Astrocyte of the hippocampus (primary cell): ENCODE measurements at places on chromosomes 1 and 21.

DNA sequence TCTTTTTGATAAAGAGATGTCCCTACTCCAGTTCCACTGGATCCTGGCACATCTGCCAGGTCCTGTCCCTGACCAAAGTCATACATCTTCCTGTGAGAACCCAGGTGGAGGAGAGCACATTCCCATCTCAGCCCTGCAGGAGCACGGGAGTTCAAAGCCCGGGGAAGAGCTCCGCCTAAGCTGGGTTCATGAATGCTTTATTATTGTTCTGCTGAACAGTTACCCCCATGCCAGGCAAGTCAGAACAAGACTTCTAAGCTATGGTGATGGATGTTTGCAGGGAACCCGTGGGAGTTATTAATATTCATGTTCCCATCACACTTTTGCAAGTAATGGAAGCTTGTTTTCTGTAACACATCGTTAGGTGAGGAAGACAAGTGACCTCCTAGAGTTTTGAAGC, 62.9 kb downstream of the SEC16B start:
- no peak for DNase-seq

DNA sequence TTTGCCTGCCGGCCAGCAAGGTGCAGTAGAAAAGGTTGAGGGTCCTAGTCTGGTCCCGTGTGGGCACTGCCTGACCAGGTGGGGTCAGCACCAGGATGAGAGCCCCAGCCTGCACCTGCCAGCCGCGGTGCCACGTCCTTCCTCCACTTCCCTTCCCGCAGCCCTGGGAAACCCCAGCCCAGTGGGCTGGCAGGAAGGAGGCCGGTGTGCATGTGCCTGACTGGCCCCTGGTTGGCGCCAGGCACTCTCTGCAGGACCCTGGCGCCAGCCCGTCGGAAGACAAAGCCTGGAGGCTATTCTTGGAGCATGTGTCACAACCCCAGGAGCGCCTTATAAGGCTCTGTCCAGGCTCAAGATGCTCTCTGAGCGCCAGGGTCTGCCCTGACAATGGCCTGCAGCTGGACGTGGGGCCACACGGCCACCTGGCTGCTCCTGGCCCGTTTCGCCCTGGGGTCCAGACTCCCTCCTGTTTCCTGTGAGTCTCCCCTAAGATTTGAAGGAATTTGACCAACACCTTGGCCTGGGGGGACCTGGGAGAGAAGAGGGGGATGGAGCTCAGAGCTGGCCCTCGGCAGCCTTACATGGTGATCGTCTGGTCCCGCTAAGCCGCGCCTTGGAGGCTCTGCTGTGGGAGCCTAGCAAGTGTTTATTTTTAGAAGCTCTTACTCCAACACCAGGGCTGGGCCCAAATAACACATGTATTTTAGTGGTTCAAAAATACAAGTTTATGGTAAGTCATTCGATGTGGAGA, 31.9 kb upstream of the POFUT2 start:
- peak; percentile 66 for DNase-seq

- no peak for DNase-seq
These were observed 52.5 kb downstream of the CDC14A start for GRCh38 chr1:100404821-100405220.

- DNase-seq, result no peak
These were observed 63.9 kb upstream of the EFHD2 start for GRCh38 chr1:15345705-15346345.

- DNase-seq, result no peak
These were observed 6.0 kb upstream of the DMBX1 start for GRCh38 chr1:46483589-46483988.

- DNase-seq, result peak; percentile 36
These were observed 28.6 kb upstream of the PRSS38 start for GRCh38 chr1:227786673-227787512.

DNA sequence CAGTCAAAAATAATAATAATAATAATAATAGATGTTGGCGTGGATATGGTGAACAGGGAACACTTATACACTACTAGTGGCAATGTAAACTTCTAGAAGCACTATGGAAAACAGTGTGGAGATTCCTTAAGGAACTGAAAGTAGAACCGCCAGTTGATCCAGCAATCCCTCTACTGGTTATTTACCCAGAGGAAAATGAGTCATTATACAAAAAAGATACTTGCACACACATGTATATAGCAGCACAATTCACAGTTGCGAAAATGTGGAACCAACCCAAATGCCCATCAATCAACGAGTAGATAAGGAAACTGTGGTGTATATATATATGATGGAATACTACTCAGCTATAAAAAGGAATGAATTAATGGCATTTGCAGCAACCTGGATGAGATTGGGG, 176.0 kb downstream of the PLPP3 start:
- DNase-seq, result no peak
